GM12865 (cell line): ENCODE measurements at places on chromosomes 7 and 10.

DNA sequence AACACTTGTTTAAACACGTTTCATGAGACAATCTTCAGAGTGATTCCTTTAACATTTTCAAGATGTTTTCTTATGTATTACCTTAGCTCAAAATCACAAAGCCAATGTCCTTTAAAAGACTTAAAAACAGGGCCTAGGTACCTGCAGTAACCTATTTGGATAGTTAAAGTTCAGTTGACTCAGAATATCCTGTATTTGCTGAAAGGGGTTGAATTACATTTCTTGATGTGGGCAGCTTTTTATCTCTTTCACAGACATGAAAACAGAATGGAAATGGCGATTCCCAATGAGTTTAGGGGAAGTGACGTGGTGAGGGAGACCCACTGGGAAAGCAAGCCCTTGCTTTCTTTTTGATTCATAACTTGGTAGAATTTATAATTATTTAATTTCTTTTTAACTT, 324.4 kb upstream of the AOAH start:
- no peak for DNase-seq

- no peak for DNase-seq
These were observed 79.6 kb downstream of the ZNF22 start for GRCh38 chr10:45080331-45080730.

- DNase-seq, result peak; percentile 53
These were observed 464 bp downstream of the KIAA1217 start for GRCh38 chr10:24209432-24209771.

DNA sequence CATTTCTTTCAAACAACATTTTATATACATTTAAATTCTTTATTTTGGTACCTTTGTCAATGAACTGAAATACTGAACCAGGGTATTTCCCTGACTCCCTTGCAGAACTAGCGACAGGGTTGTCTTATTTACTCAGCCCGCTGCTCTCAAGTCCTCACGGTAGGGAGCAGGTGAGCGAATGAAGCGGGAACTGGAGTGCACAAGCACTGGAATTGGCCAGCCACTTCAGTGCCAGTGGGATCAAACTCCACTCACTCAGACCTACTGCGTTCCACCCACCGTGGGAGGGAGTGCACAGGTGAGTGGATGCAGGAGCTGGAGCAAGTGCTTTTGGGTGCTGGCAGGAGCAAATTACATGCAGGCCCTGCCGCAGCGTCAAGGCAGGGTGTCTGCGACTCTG, 28.1 kb upstream of the NEUROD6 start:
- DNase-seq, result no peak

DNA sequence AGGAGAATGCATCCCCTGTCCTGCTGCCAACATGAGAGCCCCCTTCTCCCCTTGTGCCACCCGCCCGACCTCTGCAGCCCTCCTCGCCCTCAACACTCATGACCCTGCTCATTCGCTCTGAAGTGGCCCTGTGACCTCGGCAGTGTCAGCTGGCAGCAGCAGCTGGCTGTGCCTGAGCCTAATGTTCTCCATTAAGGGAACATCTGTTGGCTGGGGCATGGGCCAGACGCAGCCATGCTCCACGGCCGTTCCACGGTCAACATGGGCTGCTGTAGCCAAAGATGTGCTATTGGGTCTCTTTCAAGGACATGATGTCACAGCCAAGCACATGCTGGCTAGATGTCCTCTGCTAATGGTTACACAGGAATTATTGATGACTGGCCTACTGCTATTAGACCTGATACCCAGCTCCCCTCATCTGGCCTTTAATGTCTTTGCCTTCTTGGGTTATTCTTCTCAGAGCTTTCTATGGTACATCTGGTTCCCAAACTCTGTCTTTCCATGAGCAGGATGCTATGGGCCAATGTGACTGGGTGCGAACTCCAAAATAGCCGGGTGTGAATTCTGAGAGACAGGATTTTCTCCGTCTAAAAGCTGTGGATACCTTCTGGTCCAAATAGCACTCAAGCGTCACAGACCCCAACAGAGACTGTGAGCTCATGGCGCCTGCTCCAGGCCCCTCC, 22.4 kb downstream of the ADCYAP1R1 start:
- no peak for DNase-seq

GRCh38 chr10:62373639-62373994, 552 bp upstream of the ZNF365 start:
- no peak for DNase-seq

DNA sequence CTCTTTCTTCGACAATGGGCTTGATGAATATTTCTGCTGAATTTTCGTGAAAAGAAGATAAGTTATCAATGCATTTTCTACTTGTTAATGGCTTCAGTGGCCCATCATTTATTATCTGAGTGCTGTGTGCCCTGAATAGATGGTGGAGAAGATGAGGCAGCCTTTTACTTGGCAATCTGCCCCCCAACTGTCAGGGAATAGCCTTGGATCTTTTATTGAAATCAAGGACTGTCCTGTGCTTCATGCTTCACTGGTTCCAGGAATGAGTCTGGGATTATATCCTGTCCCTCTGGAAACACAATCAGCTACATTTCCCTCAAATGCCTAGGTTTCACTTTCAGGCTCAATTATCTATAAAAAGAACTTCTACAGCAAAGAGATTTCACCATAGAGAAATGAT, 75.9 kb upstream of the NXPH1 start:
- DNase-seq, result no peak

- DNase-seq, result peak; percentile 9
These were observed 244.4 kb downstream of the ZWINT start for GRCh38 chr10:56116684-56117083.

DNA sequence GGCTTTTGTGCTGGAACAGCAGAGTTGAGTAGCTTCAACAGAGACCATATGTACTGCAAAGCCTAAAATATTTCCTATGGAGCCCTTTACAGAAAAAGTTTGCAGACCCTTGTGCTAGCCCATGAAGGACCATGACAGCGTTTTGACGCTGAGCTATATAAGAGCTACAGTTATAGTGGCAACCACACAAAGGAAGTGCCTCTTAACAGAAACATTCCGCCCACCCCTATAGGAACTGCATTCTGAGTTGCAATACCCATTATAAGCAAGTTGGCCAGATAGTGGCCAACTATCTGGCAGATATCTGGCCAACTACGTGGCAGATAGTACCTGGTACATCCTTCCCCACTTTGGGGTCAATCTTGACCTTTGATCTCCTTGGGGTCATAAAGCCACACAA, 47.5 kb upstream of the DMBT1 start:
- DNase-seq, result no peak

DNA sequence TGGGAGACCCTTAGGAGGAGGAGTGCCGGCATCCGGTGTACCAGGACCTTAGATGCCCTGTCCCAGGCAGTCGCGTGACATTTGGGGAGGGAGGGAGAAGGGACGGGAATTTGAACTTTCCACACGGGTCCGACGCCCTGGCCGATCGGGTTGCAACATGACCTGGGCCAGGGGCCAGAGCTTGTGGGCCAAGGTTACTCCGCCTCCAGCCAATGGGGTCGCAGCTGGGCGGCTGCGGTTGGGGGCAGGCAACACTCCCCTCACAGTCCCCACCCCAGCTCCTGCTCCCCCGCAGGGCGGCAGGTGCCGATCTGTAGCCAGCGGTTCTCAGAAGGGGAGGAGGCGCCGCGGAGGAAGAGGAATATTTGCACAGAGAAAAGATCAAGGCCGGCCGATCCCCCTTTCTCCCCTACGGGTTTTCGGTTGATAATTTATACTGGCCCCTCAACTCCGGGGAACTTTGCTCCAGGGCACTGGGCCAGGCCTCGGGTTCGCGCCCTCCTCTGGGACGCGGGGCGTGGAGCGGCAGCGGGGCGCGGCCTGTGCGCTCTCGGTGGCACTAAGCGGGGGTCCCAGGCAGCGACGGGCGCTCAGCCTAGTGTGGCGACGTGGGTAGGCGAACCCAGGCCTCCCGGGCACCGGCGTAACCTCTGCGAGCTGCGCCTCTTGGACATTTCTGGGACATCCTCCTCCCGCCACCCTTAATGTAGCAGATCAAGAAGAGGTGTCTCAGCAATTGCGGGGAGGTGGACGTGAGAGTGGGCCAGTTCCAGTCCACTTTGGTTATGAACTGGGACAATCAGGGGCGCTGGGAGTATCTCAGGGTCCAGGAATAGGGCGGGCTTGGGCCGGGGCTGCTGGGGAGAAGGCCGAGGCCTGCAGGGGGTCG, 1.2 kb downstream of the MLXIPL start:
- no peak for DNase-seq

GRCh38 chr7:80997841-80998240, 79.0 kb upstream of the SEMA3C start:
- no peak for DNase-seq

- no peak for DNase-seq
These were observed 89.7 kb upstream of the RPA3 start for GRCh38 chr7:7808156-7808555.

- no peak for DNase-seq
These were observed 184.1 kb downstream of the ELFN1 start for GRCh38 chr7:1853986-1854865.

GRCh38 chr7:93043385-93043985, 74.3 kb downstream of the SAMD9 start:
- no peak for DNase-seq

DNA sequence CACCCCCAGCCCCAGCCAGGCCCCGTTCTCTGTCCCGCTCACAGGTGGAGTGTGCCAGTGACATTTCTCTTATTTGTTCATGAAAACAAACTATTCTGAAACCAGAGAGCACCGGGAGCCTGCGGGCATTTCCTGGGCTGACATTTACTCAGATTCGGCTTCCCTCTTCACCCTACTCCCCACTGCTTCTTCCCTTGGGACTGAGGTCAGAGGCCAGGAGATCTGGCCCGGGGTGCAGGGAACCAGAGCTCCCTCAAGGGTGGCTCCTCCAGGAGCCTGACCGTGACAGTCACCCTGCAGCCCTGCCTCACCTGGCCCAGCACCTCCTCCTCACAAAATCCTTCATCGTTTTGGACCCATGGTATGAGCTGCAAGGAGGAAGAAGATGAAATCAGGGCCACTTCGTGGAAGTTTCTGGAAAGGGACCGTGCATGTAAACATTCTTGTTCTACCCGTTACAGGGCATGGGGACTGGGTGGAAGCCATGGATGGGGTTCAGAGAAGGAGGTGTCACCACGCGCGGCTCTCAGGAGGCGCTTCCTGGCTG, 12.2 kb downstream of the BHLHA15 start:
- no peak for DNase-seq

GRCh38 chr7:44108768-44109750, 4.9 kb downstream of the AEBP1 start:
- DNase-seq, result no peak

- no peak for DNase-seq
These were observed 15.4 kb upstream of the CSGALNACT2 start for GRCh38 chr10:43122826-43123225.

DNA sequence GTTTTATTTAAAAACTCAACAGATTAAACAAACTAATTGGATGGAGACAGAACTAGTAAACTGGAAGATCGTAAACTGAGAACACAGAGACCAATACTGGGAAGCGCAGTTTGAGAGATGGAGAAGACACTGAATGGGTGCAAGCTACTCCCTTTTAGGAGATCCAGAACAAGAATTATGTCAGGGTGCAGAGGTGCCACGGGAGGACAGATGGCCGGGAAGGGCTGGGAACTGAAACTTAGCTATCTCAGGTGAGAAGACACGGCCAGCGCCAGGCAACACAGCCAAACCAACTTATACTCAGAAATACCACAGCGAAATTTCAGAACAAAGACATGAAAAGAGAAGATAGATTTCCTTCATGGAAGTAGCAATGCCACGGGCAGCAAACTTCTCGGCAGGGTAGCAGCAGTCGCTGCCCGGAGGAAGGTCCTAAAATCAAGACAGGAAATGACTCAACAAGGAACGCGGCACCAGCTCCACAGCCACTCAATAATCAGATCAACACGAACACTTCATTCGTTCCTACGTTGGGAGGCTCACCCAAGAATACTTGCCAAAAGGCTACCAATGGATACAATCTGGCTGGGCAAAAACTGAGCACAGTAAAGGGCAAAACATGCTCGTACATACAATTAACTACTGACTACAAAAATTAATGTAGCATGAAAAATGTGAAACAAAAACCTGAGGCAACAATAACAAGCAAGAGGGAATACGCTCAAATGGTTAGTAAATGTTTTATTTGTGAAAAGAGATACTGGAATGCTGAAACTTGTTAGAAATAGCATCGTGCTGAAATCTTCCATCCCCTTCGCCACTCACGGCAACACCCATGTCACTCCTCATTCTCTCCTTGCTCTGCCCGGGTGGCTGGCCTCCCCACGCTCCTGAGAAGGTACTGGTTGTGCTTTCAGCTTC, 2.2 kb upstream of the LRRC27 start:
- DNase-seq, result peak; percentile 64

DNA sequence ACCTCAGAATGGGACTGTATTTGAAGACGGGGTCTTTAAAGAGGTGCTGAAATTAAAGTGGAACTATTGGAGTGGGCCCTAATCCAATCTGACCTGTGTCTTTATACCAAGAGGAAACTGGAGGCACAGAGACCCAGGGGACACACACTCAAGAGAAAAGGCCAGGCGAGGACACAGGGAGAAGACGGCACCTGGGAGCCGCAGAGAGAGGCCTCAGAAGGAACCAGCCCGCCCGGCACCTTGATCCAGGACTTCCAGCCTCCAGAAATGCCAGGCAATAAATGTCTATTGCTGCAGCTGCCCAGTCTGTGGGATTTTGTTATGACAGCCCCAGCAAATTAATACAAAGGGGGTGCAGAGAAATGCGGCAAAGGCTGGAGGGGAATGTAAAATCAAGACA, 10.5 kb downstream of the CARD11 start:
- no peak for DNase-seq

DNA sequence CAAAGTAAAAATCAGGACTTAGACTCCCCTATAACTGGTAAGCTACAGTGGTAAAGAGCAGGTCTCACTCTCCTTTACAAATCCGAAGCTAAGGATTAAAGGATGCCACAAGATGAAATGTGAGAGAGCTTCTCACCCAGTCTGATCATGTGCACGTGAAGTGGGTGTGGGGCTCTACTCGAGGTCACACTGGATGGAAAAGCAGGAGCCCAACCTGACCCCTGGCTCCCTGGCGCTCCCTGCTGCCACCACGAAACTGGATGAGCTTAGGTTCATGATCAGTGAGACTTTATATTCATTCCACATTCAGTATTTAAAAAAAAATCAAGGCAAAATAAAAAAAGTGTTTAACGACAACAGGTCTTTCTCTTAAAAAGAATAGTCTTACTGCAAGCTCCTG, 21.7 kb upstream of the FOXI2 start:
- DNase-seq, result no peak

- no peak for DNase-seq
These were observed 103.7 kb downstream of the CXCL12 start for GRCh38 chr10:44281089-44281613.

GRCh38 chr10:107790271-107790670, 625.8 kb upstream of the SORCS1 start:
- DNase-seq, result no peak

DNA sequence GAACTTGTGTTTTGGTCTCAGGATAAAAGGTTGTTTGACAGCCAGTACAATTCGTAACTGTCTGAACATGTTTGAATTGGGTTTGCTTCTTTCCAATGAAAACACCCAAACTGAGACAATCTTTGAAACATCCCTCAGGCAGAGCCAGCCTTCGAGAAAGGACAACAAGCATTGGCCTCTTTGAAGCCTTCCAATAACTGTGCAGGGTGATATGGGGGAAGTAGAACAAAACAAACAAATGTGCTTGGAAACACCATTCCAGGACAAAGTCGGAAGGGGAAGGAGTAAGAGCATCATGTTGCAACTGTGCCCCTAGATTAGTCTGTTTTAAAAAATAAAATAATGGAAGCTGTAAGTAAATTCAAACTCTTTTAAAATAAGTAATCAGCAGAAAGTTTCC, 39.5 kb downstream of the IL2RA start:
- DNase-seq, result no peak

GRCh38 chr10:72258617-72259016, 15.1 kb upstream of the DDIT4 start:
- DNase-seq, result no peak

- peak; percentile 89 for DNase-seq
These were observed 90.2 kb upstream of the KLF6 start for GRCh38 chr10:3874990-3875841.
